ENCODE measurements at places on chromosomes 3 and 15.

DNA sequence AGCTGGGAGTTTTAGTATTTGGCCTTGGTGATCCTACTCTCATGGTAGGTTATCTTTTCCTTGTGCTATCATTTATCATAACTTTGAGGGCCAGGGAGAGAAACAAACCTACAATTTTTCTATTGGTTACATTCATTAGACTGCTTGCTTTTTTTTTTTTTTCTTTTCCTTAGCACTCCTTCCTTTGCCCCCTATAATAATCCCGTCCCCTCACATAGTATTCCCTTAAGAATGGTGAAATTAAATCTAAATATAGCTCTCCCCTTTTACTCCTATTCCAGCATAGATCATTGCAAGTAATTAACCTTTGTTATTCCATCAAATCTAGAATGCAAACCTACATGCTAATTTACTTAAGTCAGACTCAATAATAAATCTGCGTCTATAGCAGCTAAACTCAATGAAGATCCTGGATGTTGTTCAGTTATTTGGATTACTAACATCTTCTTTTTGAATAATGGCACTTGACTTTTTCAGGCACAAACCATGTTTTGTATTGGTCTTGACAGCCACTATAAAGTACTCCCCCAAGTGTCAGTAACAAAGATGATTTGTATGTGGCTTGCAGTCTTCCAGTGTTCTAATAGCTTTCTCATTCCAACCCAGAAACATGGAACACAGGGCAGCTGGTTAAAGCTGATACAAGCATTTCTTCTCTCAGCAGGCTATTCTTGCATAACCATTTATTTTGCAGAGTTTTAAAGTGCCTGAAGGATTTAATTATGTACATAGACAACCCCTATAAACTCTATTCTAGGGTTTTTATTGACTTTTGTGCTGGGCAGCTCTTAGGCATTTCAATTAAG is 420.6 kb downstream of the MECOM start:
- no peak for DNase-seq

- DNase-seq: no peak
Measured at GRCh38 chr3:27452368-27453090, 31.7 kb downstream of the SLC4A7 start.

GRCh38 chr15:50906954-50907600 is 1.4 kb upstream of the AP4E1 start:
- DNase-seq: peak; percentile 79

- DNase-seq: no peak
Measured at GRCh38 chr3:60555686-60556354, 695.4 kb downstream of the FHIT start.

DNA sequence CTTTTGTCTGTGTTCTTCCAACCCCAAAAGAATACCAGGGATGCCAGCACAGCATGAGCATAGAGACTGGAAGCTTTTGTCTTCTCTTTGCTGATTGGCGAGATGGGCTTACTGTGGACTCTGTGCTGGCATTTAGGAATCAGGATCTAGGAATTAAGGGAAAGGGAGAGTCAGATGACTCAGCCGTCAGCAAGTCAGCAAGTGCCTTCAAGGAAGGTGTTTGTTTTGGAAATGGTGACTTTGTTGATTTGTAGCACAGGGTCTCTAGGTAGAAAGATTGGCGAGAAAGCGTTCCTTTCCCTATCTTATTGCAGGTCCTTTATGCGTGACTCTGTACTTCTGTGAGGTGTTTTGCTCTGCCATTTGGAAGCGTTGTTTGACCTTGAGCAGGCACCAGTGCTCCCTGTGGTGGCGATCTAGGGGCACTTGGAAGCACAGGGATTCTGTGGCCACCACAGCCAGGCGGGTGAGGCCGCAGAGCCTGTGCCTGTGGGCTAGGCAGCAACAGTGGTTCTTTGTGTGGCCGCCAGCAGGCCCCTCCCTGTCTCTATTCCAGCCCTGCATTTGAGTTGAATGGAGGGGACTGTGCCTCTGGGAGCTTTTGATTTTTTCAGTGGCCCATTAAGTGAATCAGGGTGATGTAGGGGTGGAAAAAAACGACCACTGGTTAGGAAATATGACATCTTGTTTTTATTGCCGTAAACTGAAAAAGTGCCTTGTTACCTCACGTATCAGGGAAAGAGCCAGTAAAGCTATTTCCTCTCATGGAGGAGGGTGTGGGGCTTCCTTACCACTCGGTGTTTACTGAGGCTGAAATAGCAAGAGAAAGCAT is 19.0 kb downstream of the FAN1 start:
- DNase-seq: no peak

GRCh38 chr3:56025326-56025725 is 442.9 kb downstream of the ERC2 start:
- no peak for DNase-seq

- DNase-seq: no peak
Measured at GRCh38 chr3:173699353-173699752, 301.8 kb downstream of the NLGN1 start.

DNA sequence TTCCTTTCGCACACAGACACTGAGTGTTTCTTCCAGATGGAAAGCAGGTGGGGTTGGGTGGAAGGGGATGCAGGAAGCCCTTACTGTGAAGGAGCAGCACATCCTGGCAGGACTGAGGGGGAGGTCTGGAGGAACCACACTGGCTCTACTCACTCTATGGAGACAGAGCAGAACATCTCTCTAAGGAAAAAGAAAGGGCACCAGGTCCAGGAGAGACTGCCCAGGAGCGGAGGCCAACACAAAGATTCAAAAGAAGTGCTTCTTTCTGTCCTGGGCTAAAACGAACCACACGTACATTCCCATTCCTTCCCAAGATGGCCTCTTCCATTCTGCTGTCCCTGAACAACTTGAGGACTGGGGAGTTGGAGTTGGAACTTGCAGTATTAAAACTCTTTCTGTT is 13.8 kb upstream of the VIPR1 start:
- no peak for DNase-seq

DNA sequence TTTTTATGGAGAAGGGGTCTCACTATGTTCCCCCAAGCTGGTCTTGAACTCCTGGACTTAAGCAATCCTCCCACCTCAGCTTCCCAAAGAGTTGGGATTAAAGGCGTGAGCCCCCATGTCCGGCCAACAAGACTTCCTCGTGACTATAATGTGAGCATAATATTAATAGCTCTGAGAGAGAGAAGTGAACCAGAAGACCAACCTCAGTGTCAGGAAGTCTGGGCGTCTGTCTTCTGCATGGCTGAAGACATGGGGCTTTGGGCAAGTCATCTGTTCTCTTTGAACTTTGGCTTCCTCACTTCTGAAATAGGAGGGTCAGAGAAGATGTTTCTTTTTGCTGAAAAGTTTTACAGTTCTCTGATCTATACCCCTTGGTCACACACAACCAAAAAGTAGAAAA is 92.1 kb downstream of the SLC49A4 start:
- no peak for DNase-seq

DNA sequence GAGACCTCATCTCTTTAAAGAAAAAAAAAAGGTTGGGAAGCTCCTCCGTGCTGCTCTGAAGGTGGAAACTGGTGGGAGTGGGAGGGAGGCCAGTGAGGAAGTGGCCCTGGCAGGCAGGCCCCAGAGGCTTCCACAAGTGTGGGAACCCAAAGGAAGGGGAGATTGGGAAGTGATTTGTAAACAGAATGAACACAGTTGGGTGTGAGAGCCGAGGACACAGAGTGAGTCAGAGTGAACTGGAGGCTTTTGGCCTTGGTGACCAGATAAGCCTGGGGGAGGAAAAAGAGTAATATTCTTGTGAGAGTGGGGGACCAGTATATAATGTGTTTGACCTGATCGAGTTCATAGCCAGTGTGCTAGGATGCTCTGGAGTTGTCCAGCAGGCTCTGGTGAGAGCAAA is 23.0 kb downstream of the MKRN2 start:
- no peak for DNase-seq

DNA sequence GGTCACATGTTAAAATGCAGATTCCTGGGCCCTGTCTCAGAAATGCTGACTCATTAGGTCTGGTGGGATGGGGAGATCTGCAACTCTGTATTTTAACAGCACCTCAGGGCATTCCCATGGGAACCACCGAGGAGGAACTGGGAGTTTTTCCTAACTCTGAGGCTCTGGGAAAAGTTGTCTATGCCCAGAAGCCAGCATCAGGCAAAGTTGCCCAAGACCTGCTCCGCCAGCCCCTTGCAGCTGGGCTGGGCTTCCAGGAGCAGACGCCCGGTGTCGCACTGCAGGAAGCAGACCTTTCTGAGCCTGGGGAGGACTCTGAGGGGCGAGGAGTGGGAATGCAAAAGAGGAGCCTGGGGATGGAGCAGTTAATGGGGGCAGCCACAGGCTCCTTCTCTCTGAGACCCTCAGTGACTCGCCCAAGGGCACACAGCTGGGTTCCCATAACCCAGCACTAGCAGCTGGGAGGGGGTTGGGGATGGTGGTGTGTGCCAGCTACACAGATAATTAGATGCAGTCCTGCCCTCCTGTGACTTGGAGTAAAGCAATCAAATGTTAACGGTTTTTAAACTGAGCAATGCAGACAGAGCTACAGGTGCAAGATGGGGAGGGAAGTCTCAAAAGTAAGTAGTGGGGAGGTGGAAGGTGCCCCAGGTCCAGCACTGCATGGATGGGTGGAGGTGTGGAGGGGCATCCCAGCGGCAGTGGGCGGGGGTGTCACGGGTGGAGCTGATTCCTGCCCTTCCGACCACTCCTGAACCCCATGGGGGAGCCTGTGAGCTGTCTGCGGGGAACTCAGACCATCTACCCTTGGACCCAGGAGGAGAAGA is 100.4 kb downstream of the LSM3 start:
- DNase-seq: no peak

- DNase-seq: no peak
Measured at GRCh38 chr3:156516284-156516683, 38.6 kb downstream of the SSR3 start.

GRCh38 chr3:23876923-23877322 is 39.9 kb downstream of the NKIRAS1 start:
- no peak for DNase-seq

DNA sequence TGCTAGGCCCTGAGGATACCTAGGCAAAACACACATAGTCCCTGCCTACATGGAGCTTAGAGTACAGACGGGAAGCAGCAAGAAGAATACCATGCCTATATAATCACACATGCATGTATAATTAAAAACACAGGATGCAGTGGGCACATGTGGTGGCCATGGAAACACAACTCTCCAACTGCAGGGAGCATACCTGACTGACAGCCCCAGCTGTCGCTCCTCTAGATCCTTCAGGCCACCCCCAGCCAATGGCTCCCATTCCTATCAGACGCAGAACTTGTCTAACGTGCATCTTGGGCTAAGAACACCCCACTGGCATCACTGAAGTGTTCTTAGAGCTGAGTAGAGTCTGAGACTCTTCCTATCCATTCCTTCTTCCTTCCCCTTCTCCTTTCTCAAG is 125.5 kb upstream of the FRMD4B start:
- no peak for DNase-seq

DNA sequence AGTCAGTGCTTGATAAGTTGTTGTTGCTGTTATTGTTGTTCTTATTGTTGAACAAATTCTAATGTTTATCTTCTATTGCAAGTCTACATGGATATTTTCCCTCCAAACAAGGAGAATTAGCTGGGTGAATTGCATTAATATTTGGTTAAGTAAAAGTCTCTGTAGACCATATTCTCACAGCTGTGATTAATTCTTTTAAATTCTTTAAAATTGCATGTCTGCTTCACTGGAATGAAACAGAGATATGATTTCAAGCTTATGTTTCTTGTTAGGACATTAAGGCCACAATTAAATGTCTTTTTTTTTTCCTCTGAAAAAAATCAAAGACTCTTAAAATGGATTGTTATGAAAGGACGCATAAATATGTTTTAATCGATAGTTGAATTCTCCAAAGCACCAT is 153.4 kb downstream of the EBLN2 start:
- no peak for DNase-seq

DNA sequence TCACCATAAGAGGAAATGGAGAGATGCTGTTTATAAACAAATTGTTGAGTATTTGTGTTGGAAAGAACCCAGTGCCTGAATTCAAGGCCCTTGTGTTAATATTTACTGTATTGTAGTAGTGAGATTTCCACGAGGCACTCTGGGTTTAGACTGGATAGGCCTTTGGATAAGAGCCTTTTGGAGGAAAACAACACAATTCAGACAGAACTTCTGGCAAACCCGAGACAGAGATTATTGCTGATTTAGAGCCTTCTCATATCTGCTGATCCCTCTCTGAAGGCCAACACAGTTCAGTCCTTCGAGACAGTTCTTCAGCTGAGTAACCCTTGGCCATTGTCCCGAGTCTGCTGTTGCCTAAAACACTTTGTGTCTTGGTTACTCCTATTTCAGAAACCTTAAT is 55.7 kb downstream of the LMCD1 start:
- no peak for DNase-seq

DNA sequence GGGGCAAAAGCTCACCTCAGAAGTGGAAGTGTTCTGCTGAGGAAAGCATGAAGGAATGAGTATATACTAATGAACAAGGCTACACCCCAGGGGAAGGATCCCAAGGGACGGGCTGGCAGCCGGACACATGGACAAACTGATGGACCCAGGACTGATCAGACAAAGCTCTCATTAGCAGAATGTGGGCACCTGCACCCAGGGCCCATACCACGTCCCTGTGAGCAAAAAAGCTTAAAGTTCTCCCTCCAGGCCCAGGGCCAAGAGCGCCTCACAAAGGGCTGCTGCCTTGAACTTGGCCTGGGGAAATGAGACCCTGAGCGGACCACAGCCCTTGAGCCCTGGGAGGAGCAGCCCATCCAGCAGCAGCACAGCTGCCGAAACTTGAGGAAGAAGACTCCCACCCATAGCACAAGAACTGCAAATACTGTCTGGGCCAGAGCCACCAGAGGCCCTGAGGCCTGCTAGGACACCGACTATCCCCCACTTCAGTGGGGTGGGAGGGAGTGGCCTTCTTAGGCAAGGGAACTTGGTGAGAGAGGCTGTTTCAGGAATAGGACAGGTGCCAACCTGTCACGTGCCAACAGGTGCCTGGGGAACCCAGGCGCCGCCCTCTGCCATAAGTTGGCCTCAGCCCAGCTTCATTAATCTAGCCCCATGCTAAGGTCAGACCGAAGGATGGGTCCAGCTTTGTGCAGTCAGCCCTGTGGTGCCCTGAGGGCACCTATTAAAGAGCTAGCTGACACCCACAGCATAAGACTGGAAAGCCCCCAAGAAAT is 2.3 kb upstream of the GMPPB start:
- DNase-seq: no peak

GRCh38 chr3:148759430-148759829 is 61.7 kb downstream of the AGTR1 start:
- DNase-seq: no peak

DNA sequence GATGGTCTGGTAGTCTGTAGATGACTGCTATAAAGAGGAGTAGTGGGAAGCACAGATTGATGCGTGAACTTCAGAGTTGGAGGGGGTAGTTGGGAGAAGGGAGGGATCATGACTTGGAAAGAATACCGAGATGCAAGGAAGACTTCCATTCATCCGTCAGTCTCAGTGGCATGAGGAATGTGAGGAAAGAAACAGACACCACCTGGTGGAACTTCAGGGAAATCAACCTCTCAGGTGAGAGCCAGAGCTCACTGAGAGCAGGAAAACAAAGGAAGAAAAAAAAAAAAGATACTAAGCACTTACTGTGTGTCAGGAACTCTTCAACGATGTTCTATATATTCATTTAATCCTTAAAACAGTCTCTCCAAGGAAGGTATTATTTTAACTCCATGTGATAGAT is 172.4 kb downstream of the OXSM start:
- DNase-seq: no peak

GRCh38 chr3:53571264-53571663 is 76.9 kb downstream of the CACNA1D start:
- DNase-seq: no peak

Measured in CD4-positive, alpha-beta T cell treated with Interleukin-6 at 100 ng/mL for 8 hours (primary cell).